Omental fat pad (tissue), 4 donors: ENCODE measurements at places on chromosomes 16 and 17. TPM values are rescaled to one million over a fixed set of nuclear protein-coding genes. Genes with fewer than 3 reads are reported as not detected.
A peak's percentile ranks its signal among the peaks of the same experiment; 100 is the strongest.

The ANKS3 gene
- 12.6 TPM for total RNA-seq

The CRYBA1 gene
- total RNA-seq = not detected

The CD300LF gene
- total RNA-seq = 2.5 TPM

The HCRT gene
- not detected for total RNA-seq

The JPH3 gene
- not detected for total RNA-seq

The FOXN1 gene
- total RNA-seq = not detected

The KRT31 gene
- total RNA-seq = not detected

The CNTNAP1 gene
- total RNA-seq = 1.8 TPM

The TBC1D3E gene
- total RNA-seq = not detected

The ASPHD1 gene
- total RNA-seq = 10.6 TPM

- DNase-seq = no peak
Measured at GRCh38 chr17:58136669-58137279, 11.4 kb upstream of the OR4D1 start.

- DNase-seq = no peak
Measured at GRCh38 chr17:20927308-20927977, 115.4 kb downstream of the USP22 start.

- DNase-seq = no peak
Measured at GRCh38 chr17:39051001-39051585, 83.9 kb upstream of the FBXO47 start.

DNA sequence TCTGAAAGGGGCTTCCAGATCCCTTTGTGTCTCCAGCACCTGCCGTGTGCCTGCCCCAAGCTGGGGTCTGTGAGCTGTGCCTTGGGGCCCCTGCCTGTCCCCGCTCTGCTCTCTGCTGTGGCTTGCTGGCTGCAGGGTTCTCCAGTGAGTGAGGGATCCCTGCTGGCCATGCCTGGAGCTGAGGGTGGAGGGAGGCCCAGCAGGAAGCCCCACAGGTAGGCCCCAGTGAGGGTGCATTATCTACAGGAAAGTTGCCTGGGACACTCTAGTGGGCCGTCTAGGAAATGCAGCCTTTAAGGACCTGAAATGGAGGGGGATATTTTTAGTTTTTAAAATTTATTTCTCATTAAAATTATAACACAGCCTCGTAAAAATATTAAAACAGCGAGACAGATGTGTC is 50.9 kb downstream of the JPH3 start:
- no peak for DNase-seq

GRCh38 chr17:77892469-77893143 is 65.9 kb upstream of the TNRC6C start:
- DNase-seq = no peak

- no peak for DNase-seq
Measured at GRCh38 chr16:80682421-80683070, 121.9 kb downstream of the CDYL2 start.

- peak; percentile 60 for DNase-seq
Measured at GRCh38 chr17:43020789-43021740, 1.1 kb downstream of the VAT1 start.

DNA sequence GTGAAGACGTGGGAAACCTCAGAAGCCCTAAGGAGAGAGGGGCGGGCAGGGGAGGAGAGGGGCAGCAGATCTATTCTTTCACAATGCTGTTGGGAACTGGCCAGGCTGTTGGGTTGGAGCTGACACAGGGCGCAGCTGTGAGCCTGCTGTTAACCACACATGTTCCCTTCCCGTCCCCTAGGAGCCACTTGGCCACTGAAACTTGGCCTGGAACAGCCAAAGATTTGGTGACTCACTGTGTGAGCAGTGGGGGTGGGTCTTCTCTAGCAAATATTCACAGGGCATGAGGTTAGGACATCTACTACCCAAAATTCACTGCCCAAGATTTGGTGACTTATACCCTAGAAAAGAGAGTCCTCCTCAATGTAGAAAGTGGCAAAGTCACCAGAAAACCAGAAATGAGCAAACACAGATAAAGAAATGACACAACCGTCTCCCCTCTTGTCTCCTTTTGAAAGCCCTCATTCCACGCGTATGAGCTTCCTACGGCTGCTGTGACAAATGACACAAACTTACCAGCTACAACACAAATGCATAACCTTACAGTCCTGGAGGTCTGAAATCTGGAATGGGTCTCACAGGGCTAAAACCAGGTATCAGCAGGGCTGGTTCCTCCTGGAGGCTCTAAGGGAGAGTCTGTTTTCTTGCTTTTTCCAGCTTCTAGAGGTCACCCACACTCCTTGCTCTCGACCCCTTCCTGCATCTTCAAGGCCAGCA is 6.3 kb downstream of the TBC1D16 start:
- DNase-seq = peak; percentile 27

GRCh38 chr16:55257966-55258613 is 65.9 kb upstream of the IRX6 start:
- DNase-seq = peak; percentile 31

DNA sequence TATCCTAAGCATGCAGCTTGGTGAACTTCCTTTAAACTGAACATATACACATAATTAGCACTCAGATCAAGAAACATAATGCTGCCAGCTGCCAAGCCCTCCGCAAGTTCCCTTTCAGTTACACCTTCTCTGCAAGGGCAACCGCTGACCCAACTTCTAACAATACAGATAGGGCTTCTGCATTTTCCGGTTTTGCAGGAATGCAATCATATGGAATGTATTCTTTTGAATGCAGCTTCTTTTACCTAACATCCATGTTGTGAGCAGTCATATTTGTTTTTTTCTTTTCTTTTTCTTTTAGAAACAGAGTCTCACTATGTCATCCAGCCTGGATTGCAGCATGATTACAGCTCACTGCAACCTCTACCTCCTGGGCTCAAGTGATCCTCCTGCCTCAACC is 110.7 kb downstream of the GSG1L start:
- DNase-seq = no peak

- DNase-seq = no peak
Measured at GRCh38 chr17:39960524-39961041, 2.2 kb upstream of the GSDMA start.

- DNase-seq = no peak
Measured at GRCh38 chr17:79089720-79090442, 15.3 kb downstream of the ENGASE start.

DNA sequence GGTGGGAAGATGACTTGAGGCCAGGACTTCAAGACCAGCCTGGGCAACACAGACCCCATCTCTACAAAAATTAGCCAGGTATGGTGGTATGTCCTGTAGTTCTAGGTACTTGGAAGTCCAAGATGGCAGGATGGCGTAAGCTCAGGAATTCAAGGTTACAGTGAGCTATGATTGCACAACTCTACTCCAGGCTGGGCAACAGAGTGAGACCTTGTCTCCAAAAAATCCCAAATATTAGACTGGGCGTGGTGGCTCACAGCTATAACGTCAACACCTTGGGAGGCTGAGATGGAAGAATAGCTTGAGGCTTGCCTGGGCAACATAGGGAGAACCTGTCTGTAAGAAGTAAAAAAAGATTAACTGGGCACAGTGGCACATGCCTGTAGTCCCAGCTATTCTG is 30.8 kb downstream of the SUZ12 start:
- no peak for DNase-seq

- no peak for DNase-seq
Measured at GRCh38 chr16:17921357-17921978, 415.1 kb downstream of the NPIPA8 start.

DNA sequence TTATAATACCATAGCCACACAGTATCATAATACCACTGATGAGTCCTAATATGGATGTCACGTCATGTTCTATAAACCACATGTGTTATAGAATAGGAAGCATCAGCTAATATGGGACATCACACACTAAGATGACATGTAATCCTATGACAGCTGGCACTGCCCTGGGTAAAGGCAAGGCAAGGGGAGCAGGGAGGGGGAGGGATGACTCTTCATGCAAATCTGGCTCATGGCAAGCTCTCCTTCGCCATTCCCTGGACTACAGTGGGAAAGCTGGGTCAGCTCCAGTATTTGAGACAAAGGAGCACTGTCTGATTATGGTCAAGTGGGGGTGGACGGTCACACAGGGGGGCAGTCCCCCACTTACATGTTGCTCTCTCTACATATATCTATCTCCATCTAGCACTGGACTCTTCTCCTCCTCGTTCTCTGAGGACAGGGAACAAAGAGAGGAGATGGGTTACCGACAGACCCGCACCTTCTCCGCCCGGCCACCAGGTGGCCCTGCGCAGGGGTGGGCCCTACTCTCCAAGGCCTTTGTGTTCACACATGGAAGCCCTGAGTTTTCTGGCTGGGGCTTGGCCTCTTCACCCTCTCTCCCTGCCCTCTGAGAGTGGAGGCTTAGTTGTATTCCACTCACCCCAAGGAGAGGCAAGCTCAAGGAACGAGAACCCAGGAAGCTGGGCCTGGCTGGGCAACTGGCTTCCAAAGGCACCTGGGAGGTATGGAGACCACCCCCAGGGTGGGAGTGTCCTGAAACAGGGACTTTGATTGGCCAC is 23.4 kb upstream of the MPO start:
- no peak for DNase-seq

DNA sequence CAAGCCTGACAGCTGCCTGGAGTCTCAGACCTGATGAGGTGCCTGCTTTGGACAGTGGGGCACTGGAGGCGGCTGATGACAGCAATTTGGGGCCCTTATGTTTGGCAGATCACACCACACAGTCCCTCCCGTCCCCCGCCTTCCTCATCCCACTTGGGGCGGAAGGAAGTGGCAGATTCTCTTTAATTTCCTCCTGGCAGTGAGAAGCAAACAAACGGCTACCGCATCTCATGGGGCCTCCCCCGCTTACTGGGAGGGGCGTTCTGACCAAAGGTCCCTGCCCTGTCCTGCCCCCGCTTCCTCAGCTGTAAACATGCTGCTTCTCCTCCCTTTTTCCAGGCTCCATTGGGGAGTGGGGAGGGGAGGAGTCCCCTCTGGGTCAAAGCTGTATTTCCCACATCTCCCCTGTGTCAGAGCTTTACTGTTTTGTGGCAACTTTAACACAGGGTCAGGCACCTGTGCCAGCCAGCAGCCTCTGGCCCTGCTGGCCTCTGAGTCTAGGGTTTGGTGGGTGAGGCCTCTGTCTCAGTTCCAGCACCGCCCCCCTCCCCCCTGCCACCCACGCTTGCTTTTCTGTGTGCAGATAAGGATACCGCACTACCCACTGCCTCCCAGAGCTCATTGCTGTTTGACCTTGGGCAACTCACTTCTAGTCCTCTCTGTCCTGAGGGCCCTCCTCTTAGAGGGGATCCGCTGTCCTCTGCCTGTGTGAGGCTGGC is 5.4 kb upstream of the NFATC3 start:
- no peak for DNase-seq

DNA sequence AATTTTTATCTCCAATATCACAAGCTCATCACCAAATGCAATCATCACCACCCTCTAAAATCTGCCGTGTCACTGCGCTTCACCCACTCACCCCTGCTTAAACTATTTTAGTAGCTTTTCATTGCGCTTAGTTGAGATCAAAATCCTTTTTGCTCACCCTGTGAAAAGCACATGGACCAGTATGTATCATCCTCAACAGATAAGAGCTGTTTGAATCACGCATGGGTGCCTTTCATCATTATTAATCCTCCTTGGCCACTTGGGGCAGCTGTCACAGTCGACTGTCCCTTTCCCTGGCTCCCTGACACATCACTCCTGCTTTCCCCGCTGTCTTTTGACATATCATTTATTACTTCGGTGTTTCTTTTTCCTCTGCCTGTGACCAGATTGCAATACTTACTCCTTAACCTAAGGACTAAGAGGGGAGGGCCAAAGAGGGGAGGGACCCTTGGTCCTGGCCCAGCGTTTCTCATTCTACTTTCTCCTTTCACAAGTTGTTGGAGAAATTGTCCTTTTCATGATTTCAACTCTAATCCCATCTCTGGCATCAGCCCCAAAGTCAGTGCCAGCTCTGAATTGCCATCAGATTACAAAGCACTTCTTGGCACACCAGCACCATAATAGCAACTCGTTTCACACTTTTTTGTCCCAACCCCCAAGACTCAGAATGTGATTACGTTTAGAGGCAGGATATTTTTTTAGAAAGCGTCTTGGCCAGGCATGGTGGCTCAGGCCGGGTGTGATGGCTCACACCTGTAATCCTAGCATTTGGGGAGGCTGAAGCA is 8.6 kb upstream of the KDM6B start:
- DNase-seq = no peak

DNA sequence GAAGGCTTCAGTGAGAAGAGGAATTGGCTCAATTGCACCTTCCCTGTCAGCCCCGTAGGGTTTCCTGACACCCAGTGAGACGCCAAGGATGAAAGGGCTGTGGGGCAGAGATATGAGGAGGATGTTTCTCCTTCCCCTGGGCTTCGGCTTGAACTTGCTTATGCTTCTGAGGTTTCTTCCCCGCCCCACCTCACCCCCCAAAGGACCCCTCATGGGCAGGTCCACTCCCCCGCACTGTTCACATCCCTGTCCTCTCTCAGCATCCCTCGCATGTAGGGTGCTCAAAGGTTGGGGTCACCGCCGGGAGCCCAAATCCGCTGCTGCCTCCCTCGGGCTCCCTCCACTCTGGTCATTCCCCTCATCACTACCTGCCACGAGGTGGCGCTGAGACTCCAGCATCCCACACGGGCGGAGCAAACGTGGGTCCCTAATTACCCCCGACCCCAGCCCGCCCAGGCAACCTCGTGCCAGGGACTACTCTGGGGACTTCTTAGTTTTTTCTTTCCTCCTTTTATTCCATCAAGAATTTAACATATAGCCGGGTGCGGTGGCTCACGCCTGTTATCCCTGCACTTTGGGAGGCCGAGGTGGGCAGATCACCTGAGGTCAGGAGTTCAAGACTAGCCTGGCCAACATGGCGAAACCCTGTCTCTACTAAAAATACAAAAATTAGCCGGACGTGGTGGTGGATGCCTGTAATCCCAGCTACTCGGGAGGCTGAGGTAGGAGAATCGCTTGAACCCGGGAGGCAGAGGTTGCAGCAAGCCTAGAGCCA is 3.3 kb upstream of the TRARG1 start:
- peak; percentile 70 for DNase-seq

DNA sequence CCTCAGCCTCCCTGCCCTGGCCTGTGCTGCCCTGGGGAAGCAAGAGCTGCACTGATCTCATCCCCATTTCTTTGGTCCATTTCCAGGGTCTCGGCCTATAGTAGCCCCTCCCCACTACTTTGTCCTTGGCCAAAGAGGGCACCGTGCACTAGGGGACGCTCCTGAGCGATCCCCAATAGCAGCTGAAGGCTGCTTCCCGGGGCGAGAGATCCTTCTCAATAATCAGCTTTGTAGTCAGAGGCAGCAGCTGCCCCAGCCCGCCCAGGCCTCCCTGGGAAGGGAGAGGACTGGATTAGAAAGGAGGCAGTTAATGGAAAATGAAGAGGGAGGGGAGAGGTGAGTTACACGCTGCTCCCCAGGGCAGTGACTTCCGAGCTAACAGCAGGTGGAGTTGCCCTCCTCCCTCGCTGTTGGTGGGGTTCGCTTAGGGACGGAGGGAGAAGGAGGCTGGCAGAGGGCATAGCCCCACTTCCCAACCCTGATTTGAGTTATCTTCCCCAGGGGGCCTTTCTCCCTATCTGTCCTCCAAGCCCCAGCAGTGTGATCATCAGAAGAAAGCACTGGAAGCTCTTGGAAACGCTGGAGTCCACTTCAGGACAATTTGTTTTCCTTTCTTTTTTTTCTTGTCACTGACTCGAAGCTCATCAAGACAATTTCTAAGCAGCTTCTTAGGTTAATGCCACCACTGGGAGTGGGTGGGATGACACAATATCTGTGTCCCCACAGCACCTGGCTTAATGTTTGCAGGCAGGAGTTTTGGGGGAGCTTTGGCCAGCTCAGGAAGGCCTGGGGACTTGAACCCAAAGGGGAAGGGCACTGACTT is 2.6 kb downstream of the MXRA7 start:
- DNase-seq = no peak
